ENCODE measurements at places on chromosomes 11 and 22. TPM values are rescaled to one million over a fixed set of nuclear protein-coding genes. Genes with fewer than 3 reads are reported as not detected.
A peak's percentile ranks its signal among the peaks of the same experiment; 100 is the strongest.

ACAT1 gene
- total RNA-seq, result 71.9 TPM

TESMIN gene
- total RNA-seq, result 7.7 TPM

RPS6KA4 gene
- 33.3 TPM for total RNA-seq

GRCh38 chr11:121864660-121865059 lies 251.4 kb downstream of the BLID start:
- ATAC-seq, result no peak

- no peak for ATAC-seq
Measured at GRCh38 chr11:88208745-88209144, 33.5 kb upstream of the RAB38 start.

LGALS12 gene
- not detected for total RNA-seq

DNA sequence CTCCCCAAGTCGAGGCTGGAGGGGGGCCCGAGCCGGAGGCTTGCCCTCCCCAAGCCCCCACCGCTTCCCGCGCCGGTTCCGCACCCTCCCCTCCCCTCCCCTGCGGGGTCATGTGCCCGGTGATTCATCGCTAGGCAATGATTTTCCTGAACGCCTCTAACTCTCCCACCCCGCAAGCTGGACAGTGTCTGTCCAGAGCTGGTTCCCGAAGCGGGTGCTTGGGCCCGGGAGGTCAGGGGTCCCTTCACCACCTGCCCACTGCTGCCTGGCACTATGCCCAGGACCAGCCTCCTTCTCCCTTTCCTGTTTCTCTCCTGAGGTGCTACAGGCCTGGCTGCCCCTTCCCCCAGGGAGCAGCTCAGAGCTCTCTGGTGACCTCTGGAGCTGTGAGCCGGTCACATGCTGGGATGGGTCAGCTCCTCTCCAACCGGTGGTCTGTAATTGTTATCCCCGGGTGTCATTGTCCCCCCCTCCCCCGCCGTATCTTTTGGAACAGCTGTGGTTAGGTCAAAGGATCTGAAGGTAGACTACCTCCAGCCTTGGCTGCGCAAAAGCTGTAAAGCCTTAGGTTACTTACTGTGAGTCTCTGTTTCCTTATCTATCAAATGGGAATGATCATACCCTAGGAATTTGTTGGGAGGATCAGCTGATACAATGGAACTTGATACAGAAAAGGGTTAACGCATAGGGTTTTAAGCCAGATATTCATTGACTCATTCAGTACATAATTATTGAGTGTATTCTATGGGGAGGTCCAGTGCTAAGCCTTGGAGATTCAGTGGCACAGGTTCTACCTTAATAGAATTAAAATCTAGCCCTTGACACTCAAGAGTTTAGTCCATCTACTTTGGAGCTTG lies 753 bp downstream of the STX3 start:
- ATAC-seq, result peak; percentile 33

PACS1 gene
- total RNA-seq, result 105 TPM

DNA sequence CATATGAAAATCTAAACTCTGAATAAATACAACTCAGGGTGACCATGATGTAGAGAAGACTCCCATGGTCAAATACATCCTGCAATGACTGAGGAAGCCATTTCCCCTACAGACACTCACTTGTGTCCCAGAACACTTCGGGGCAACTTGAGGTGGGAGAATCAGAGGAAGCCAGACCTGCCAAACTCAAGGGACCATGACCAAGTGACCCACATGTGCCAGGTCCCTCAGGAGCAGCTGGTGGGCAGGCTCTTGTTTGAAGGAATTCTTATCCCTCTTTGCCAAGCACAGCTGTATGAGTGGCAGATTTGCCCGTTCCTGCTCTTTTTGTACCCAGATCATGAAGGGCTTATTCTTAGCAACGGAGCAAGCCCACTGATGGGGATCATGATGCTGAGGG lies 17.8 kb downstream of the SPATA19 start:
- ATAC-seq, result no peak

- ATAC-seq, result peak; percentile 57
Measured at GRCh38 chr22:20463324-20464095, 25.9 kb upstream of the SCARF2 start.

DNA sequence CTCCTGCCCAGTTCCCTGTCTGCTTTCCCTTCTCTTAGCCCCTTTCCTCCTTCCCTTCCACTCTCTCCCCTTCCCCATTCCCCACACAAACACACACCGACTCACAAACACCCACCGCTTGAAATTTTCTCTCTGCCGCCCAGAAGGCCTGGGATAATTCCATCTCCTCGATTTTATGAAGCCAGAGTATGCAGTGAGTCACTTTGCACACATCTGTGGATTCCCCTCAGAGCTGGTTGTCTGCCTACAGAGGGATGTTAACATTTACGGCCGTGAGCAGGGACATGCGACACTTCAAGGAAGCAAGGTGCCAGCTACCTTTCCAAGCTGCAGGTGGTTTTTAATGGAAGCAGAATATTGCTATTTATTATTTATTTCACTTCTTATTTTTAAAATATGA lies 332.0 kb downstream of the TENM4 start:
- no peak for ATAC-seq

DNA sequence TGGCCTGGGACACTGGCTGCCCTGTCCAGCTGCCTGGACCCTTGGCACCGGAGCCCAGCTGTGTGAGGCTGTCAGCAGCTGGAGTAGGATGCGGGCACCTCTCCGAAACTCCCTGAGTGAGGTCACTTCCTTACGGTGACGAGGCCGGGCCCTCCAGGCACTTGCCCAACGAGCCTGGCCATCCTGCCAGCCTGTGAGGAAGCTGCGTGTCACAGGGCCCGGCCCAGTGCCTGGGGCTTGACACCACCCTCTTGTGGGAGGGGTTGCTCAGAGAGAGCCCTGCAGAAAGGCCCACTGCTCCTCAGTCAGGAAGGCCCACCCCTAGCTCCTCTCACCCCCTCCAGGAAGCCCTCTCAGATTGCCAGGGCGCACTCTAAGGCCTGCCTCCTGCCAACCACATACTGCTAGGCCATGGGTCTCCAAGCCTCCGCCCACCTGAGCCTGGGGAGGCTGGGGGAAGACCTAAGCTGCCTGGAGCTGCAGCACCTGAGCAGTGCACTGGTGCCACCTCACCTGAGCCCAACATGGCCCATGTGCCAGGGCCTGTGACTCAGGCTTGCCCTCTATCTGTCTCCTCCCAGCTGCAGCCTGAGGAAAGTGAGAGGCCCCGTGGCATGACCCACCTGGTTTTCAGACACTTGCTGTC lies 4.3 kb upstream of the PHLDA2 start:
- ATAC-seq, result peak; percentile 74

GRCh38 chr22:31958625-31959239 lies 14.4 kb downstream of the YWHAH start:
- ATAC-seq, result peak; percentile 70

SAA2 gene
- total RNA-seq, result not detected

- no peak for ATAC-seq
Measured at GRCh38 chr22:21564411-21564810, 3.1 kb upstream of the UBE2L3 start.

GRCh38 chr22:41311487-41311886 lies 10.2 kb downstream of the ZC3H7B start:
- peak; percentile 34 for ATAC-seq

DNA sequence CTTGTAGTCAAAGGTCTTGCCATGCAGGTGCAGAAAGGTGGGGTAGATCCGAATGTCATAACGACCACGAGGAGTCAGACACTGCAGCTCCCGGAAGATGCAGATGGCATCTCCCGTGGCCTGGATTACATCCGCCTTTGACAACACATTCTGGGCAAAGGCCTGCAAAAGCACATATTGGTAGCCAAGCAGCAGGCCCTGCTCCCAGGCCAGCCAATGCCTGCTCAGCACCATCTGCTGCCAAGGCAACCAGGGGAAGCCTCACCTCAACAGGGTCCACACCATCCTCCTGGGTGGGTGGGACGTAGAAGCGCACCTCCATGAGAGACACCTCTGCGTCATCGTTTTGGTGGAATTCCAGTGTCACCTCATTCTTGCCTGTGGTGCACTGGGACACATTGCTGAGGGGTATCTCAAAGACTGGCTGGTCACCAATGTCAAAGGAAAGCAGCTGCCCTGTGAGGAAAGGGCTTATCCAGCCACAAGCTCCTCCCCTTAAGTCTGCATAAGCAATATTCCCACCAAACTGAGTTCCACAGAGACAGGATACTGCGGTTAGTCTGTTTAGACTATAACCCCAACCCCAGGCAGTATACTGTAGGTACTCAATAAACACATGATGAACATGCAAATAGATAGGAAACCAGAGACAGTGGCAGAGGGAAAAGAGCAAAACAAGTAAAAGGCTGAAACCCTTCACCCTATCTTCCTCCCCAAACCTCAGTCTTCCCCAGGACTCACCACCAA lies 2.8 kb downstream of the SSRP1 start:
- no peak for ATAC-seq

HSPB2 gene
- total RNA-seq, result 0.32 TPM

IFITM10 gene
- total RNA-seq, result 0.17 TPM

DNA sequence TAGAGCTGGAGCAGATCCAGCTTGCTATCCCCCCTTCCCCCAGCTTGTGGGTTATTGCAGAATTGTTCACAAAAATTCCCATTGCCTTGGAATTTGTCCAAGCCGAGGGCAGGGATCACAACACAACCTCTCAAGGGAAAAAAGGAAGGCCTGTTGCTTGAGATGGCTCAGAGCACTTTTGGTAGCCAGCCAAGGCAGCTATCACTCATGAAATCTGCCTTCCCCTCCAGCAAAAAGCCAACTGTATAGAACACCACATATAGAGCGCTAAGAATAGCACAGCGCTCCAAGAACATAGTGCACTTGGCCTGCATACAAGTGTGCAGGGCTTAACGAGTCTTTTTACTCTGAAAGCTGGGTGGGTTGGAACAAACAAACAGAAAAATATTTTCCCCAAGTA lies 46.2 kb downstream of the FAM83F start:
- no peak for ATAC-seq

CARD18 gene
- total RNA-seq, result not detected

DNA sequence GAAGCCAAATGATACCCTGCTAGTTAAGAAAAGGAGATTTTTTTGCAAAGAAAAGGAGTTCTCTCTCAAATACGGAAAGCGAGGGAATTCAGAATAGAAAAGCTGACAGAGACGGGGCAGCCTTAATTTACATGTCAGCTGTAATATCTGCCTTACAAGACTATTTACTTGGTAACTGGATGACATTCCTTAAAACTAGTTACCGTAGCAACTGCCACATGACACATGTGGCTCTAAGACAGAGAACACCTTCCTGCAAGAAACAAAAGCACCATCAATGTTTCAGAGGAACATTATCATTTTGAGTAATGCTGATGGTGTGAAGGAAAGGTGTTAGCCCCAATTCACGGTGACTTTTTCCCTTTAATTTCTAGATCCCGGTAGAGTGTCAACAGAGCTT lies 222.1 kb downstream of the LRRC4C start:
- no peak for ATAC-seq

- no peak for ATAC-seq
Measured at GRCh38 chr11:59255281-59255680, 42.6 kb upstream of the MPEG1 start.

DNA sequence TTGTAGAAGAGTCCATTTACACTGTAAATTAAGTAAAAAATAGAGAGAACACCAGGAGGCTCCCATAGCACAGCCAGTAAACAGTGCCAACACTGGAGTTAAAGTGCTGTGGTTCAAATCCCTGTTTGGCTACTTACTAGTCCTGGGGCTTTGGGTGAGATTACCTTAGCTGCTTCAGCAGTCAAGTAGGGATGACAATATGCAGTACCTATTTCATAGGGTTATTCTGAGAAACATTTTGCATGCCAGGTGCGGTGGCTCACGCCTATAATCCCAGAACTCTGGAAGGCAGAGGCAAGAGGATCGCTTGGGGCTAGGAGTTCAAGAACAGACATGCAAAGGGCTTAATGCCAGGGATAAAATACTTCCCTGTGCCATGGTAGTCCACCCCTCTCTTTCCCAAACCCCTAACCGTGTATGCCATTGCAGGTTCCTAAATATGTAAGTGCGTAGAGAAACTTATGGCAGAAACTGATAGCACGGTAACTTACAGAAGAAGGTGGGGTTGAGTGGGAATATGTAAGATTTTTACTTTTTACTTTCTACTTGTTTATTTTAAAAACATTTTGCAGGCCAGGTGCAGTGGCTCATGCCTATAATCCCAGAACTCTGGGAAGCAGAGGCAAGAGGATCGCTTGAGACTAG lies 86.4 kb upstream of the PICALM start:
- ATAC-seq, result no peak

ANO3 gene
- not detected for total RNA-seq

GRCh38 chr11:1478544-1478943 lies 8.0 kb downstream of the MOB2 start:
- ATAC-seq, result no peak

ART1 gene
- not detected for total RNA-seq

ELMOD1 gene
- not detected for total RNA-seq

DNA sequence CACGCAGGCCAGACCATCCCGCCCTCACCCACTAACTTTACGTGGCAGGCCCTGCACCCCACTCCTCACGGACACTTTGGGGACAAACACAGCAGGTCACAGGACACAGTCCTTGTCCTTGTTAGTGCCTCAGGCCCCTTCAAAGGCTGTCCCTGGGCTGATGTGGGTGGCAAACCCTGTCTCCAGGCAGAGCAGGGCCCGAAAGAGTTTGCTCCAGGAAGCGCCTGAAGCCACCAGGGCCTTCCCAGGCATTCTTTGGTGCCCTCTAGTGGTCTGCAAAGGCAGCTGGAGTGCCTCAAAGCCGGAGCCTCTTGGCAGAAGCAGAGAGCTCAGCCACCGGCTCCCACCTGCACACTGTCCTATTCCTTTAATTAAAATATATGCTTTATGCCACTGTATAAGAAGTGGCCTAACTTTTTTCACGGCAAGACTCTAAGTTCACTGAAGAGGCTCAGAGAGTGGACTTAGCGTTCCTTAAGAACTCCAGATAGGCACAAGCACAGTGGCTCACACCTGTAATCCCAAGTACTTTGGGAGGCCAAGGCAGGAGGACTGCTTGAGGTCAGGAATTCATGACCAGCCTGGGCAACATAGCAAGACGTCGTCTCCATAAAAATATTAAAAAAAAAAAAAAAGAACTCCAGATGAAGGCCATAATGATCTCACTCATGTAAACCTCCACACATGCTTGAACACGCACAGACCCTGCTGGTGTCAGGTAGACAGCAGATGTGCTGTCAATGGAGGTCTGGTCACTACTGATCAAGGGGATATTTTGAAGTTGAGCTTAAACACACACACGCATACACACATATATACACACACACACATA lies 11.1 kb downstream of the TXN2 start:
- peak; percentile 95 for ATAC-seq

GRCh38 chr11:41289408-41289807 lies 170.0 kb downstream of the LRRC4C start:
- no peak for ATAC-seq

OR51B5 gene
- 0.50 TPM for total RNA-seq

- ATAC-seq, result no peak
Measured at GRCh38 chr11:2693271-2694261, 6.2 kb downstream of the KCNQ1OT1 start.

ABCC8 gene
- total RNA-seq, result not detected

GRCh38 chr22:35863432-35863831 lies 145.8 kb downstream of the APOL5 start:
- ATAC-seq, result no peak

DMC1 gene
- 13.2 TPM for total RNA-seq

GRCh38 chr11:12009617-12010321 lies 1.3 kb upstream of the DKK3 start:
- ATAC-seq, result no peak

GRCh38 chr11:33449798-33450197 lies 192.6 kb downstream of the HIPK3 start:
- ATAC-seq, result no peak

Measured in activated T-helper 17 cell treated with anti-CD3 and anti-CD28 coated beads, Interleukin-2, amount 50 U/mL, for 72 hours (primary cell).